ENCODE measurements at places on chromosomes 5 and 9. TPM values are rescaled to one million over a fixed set of nuclear protein-coding genes. Genes with fewer than 3 reads are reported as not detected.
A peak's percentile ranks its signal among the peaks of the same experiment; 100 is the strongest.

DNA sequence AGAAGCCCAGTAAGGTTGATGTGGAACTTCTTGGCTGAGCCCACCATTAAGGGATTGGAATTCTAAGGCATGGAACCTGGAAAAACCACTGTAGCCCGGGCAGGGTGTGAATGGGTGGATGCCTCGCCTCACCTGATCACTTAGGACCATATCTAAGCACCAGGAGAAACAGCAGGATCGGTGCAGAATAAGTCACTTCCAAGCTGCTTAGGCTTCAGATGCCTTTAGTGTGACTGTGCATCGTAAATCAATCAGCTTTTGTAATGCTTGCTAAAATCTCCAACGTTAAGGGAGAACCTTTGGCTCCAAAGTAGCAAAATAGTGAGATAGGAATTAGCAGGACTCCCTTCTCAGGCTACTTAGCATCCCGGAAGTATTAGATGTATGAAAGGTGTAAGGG, 103.9 kb upstream of the MEGF10 start:
- no peak for DNase-seq

DNA sequence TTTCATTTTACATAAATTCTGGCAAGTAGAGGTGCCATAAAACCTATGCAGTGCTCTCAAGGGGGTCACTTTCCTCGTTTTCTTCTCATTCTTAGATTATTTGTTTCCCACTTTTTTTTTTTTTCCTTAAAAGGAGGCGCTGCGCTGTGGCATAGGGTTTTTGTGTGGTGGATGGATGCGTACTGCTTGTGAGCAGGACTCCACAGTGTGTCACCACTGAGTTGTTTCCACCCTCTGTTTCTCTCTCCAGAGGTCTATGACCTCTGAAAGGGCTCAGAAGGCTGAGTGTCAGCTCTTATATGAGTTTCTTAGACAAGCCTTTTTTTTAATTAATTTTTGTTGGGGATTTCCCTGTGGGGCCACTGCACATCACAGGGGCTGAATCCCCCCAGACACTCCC, 13.6 kb upstream of the CLTB start:
- DNase-seq: no peak

- no peak for DNase-seq
These were observed 74.8 kb downstream of the NR3C1 start for GRCh38 chr5:143328589-143329220.

DNA sequence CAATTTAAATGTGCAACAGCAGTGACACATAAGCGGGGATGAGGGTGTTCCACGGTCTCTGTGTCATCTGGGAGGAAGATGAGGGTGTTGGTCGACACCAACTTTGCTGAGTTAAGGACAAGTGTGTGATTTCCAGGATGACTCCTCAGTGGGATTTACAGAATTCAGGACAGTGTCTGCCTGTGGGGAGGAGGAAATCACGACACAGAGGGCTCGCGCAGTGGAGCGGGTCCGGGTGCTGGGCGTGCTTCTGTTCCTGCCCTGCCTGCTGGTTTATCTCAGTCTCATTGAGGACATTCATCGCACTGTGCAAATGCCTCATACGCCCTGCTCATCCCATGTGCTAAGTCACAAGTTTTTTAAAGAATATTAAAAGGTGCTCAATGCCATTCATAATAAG, 73.7 kb upstream of the ADAMTS2 start:
- no peak for DNase-seq

PTPRD gene
- 151 TPM for total RNA-seq

- no peak for DNase-seq
These were observed 182.3 kb upstream of the MAP1B start for GRCh38 chr5:71924980-71925379.

DNA sequence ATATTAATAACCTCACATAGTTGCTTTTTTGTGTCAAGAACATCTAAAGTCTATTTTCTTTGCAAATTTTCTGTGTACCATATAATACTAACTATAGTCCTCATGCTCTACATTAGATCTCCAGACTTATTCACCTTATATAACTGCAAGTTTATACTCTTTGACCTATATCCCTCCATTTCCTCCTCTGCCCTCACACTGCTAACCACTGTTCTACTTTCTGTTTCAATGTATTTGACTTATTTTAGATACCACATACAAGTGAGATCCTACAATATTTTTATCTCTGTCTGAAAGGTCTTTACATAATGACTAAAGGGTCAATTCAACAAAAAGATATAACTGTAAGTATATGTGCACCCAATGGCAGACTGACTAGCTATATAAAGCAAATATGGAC, 789.7 kb upstream of the ZNF608 start:
- no peak for DNase-seq

GRCh38 chr5:72459089-72459661, 48.0 kb downstream of the ZNF366 start:
- DNase-seq: no peak

GRCh38 chr5:124584991-124585715, 161.3 kb downstream of the ZNF608 start:
- DNase-seq: no peak

DNA sequence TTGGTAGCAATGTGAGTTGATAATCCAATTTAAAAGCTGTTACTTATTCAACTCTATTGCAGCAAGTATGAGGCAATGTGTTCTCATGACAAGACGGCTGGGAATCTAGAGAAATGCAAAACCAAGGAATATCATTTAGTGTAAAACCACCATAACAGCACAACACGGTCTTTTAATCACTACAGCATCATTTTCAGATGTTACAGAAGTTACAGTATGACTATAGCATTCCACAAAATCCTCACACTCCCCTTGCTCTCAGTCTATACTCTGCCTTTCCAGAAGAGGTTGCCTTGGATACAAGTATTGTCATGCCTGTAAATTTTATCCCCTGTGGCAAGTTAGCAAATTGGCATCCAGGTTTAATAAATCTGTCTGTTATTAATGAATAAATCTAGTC, 28.6 kb upstream of the TAS2R1 start:
- no peak for DNase-seq

DNA sequence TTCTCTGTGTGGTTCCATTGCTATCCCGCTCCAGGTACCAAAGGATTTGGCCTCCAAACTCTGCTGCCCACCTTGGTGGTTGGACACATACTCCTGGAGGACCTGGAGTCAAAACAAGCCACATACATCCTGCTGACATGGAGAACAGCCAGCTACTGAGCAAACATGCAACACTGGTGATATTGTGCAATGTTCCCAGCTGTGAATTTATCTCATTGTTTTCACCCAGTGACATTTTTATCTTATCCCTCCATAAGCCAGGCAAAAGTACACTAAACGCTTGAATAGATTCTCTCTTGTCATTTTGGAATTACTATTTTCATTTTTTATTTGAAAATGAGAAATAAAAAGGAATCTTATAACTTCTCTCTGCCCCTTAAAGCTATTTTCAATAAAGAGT, 11.1 kb upstream of the CTSL start:
- peak; percentile 60 for DNase-seq

DNA sequence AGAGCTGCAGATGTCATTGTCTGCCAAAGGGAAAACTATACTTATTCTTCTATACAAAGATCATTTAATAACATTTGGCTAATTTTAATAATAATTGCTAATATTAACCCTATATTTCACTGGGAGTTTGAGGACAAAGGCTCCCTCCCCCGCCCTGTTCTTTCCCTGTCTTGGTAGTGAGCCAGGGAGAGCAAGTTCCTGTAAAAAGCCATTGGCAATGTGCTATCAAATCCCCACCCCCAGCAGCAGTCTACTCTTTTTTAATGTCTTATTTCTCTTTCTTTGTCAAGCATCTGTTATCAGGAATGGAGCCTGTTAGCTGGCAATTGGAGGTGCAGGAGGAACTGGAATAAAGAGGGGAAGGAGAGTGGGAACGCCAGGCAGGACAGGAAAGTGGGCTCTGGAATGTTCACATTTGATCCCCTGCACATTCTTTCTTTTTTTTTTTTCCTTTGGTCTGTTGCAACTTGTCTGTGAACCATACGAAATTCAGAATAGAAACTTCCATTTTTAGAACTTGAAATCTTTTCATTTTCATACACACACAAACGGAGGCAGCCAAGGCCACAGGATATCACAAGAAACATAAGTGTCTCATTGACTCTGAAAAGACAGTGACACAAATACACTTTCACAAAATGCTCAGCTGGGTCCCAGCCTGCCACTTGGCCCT, 664.8 kb upstream of the ZNF608 start:
- peak; percentile 29 for DNase-seq

KCTD16 gene
- 0.46 TPM for total RNA-seq

PCDH12 gene
- 3.1 TPM for total RNA-seq

GRCh38 chr9:138102246-138103051, 224.9 kb downstream of the CACNA1B start:
- no peak for DNase-seq

- DNase-seq: no peak
These were observed 195.7 kb upstream of the TUT7 start for GRCh38 chr9:86549920-86550319.

DNA sequence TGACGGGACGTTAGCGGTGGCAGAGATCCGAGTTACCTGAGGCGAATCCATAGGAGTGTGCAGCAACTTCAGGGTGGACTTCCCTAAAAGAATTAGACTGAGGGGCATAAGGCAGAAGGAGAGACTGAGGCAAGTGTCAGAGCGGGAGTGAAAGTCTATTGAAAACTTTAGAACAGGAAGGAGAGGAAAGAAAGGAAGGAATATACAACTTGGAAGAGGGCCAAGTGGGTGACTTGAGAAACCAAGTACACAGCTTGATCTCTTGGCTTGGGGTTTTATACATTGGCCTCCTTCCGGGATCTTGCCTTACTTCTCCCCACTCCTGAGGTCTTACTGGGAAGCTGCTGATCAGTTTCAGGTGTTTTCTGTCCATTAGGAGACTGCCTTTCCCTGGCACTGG, 84.9 kb downstream of the SNX18 start:
- DNase-seq: no peak

DNA sequence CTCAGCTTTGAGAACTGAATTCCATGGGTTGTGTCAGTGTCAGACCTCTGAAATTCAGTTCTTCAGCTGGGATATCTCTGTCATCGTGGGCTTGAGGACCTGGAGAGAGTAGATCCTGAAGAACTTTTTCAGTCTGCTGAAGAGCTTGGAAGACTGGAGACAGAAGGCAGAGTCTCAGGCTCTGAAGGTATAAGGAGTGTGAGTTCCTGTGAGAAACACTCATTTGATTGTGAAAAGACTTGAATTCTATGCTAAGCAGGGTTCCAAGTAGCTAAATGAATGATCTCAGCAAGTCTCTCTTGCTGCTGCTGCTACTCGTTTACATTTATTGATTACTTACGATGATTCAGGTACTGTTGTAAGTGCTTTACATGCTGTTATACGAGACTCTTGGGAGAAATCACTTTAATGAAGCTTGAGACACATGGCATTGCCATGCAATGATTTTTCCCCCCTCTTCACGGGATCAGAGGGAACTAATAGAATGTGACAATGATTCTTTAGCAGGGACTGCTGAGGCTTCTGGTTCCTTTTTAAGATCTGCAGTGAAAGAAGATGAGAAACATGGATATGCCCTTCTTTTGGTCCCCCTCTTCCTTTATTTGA, 63.8 kb downstream of the PTTG1 start:
- DNase-seq: no peak

DNA sequence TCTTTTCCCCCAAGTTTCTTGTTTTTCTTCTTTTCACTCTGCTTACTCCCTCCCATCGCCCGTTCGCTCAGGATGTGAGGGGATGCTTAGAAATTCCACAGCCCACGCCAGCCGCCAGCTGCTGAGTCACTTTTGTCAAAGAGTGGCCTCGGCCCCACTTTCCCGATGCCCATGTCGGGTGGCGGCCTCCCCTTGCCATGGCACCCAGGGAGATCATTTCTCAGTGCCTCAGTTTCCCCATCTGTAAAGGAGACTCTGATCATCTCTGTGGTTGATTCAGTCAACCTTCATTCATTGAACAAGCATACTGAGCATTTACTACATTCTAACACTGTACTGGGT, 353 bp upstream of the PDGFRB start:
- DNase-seq: no peak

DNA sequence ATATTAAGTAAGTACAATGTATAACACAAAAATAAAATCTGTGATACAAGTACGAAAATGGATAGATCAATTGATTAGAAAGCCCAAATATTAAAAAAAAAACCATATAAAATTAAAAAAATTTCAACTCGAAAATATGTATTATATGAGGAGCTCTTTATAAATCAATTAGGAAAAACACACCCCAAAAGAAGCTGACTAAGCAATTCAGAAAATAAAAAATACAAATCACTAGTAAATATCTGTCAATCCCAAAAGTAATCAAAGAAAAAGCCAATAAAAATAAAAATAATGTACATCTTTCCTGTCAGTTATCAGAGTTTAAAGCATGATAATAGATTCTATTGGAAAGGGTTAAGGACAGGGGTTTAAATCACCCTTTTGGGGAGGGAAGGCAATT, 10.2 kb upstream of the ACSL6 start:
- no peak for DNase-seq
